ENCODE measurements at places on chromosomes 16 and 17.

- DNase-seq, result no peak
Observed at GRCh38 chr16:83579436-83579835, 228.3 kb upstream of the HSBP1 start.

DNA sequence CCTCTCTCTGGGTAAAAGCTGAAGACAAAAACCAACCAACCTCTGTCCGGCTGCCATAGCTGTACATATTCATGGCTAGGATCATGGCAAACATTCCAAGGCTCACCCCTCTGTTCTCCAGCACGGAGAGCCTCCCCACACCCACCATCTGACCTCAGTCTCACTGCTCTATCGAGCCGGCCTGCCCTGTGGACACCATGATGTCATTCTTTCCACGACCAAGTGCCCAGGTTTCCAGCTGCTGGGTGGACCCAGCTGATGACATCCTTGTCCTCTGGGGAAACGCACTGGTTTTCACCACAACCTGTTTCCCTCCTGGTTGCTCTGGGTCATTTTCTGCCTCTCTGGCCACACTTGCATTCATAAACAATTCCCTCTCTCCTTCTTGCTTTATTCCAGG is 67.7 kb downstream of the NDEL1 start:
- no peak for DNase-seq

GRCh38 chr17:74728033-74728701 is 8.9 kb upstream of the RAB37 start:
- DNase-seq, result no peak

DNA sequence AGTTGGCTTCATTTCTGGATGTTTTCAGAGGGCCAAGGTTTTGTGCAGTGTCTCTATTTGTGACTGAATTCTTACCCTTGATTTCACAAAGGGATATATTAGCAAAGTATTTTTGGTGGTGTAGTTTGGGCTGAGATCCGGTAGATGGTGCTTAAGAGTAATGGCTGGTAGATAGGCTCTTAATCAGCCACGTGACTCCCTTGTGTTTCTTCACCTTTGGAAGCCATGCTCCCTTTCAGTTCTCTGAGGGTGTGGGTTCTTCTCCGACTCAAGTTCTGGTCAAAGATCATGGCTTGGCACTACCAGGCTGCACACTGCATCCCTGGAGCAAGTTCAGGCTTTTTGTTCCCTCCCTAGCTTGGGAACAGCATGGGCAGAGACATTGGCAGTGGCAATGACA is 887.3 kb downstream of the CDH8 start:
- DNase-seq, result no peak

DNA sequence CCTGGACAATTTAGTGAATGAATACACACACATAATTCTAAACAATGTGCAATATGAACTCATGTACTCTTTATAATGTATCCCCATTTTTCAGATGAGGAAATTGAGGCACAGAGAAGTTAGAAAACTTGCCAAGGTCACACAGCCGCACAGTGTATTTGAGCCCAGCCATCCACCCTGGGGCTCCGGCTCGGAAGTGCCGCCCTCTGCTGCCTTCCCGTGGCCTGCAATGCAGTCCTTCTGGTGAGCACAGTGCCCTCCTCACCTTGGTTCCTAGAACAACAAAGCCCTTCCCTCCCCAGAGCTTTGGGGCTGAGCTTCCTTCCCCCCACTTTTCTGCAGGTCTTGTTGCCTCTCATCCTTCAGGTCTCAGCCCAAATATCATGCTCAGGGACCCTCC is 63.7 kb downstream of the C16orf78 start:
- DNase-seq, result no peak

DNA sequence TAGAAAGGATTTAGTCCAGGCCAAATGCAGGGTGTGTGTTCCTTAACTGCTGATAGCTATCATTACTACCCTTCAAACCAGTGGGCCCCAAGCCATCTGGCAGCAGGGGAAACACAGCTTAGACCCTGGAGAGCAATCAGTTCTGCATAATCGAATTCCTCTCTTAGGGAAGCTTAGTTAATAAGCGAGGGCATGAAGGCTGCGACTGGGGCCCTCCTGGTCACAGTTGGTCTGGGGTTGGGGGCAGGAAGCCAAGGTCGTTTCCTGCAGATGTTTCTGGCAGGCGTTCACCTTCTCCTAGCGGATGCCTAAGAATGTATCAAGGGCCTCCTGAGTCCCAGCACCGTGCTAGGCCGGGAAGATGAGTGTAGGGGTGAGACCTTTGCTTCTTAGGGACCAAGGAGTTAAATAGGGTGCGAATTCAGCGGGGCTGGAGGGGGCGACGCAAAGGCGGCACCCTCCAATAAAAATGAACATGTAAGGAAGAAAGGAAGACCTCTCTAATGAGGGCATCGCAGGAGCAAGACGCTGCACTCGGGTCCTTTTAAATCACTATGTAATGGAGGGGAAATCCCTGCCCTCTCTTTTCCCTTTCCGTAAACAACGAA is 16.5 kb upstream of the EEF2K start:
- DNase-seq, result no peak

DNA sequence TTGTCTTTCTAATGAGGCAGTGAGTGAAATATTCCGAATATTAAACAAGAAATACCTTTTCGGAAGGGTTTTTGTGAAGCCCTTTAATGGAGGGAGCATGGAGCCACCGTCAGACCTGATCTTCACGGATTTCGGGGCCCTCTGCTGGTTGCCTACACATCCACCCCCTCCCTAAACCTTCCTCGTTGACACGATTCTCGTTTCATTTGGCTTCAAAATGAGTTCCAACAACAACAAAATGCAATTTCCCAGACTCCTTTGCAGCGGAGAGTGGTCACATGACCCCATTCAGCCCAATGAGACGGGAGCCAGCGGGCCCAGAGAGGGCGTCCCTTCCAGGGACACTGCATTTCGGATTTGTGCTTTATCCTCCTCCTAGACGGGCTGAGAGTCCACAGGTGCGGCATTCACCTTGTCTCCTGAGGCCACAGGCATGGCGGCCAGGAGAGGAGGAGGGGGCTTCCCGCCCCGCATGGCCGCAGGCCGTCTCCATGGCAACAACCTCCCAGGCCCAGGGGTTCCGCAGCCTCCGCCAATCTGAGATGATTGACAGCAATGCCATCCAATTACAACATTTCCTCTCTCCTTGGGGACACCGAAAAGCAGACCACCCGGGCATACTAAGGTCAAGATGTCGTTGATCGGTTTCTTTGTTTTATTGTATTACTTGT is 259.8 kb downstream of the C16orf95 start:
- DNase-seq, result no peak

GRCh38 chr17:62720126-62720850 is 87.8 kb downstream of the MARCHF10 start:
- DNase-seq, result no peak

DNA sequence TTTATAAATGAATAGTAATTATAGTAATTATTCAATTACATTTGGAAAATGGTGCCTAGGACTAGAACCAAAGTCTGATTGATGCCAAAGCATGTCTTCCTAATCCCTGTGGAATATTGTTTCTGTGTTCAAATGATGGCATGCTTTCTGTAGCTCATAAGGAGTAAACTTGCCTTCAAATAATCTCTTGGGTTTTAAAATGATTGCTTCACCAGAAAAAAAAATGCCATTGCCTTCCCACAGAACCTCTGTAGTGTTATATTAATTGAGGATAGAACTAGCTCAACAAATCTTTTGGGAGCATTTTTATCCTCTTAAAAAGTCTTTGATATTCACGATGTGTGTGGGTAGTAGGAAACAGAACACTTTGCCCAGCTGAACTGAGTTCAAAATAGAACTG is 7.7 kb upstream of the TMEM100 start:
- DNase-seq, result no peak

DNA sequence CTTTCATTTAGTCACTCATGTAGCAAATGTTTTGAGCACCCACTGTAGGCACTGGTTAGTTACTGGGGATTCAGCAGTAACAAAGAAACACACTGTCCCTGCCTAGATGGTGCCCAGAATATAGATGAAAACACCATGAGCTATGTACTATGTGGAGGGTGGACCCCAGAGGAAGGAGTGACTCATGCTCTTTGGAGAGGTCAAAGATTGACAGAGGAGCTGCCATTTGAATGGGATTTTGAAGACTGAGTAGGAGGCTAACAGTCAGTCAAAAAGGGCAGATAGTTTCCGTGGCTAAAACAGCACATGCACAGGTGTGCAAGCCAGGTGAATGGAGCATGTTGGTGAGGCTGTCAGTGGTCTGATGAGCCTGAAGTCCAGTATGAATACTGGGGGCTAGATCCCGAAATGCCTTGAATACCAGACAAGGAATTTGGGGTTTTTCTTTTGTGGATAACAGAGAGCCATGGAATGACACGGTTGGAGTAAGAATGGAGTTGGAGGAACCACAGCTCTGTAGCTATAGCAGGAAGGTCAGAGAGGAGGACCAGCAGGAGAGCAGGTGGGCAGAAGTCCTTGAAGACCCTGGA is 6.1 kb downstream of the IL21R start:
- peak; percentile 61 for DNase-seq

GRCh38 chr17:82882715-82883418 is 43.0 kb upstream of the ZNF750 start:
- DNase-seq, result peak; percentile 81

DNA sequence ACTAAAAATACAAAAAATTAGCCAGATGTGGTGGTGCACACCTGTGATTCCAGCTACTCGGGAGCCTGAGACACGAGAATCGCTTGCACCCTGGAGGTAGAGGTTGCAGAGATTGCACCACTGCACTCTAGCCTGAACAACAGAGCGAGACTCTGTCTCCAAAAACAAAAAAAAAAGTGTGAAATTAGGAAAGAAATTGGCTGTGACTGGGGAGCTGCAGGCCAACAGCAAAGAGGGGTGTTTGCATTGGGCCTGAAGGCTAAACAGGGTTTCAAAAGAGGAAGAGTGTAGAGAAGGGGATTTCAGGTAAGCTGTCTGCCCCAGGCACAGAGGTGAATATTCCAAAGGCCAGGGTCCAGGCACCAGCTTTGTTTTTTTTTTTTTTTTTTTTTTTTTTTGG is 9.4 kb downstream of the BMERB1 start:
- no peak for DNase-seq

- no peak for DNase-seq
Observed at GRCh38 chr17:76695059-76695831, 15.5 kb downstream of the MXRA7 start.

- DNase-seq, result no peak
Observed at GRCh38 chr16:52257534-52257933, 289.4 kb downstream of the TOX3 start.

- DNase-seq, result no peak
Observed at GRCh38 chr17:77111934-77112296, 28.9 kb upstream of the SEC14L1 start.

- DNase-seq, result no peak
Observed at GRCh38 chr16:86808863-86809444, 230.6 kb downstream of the FOXL1 start.

- no peak for DNase-seq
Observed at GRCh38 chr17:17402558-17402957, 74.2 kb upstream of the MED9 start.

- no peak for DNase-seq
Observed at GRCh38 chr16:64983963-64984362, 137.9 kb downstream of the CDH11 start.

- DNase-seq, result no peak
Observed at GRCh38 chr17:63435681-63436522, 10.2 kb downstream of the CYB561 start.

- DNase-seq, result peak; percentile 75
Observed at GRCh38 chr17:49556223-49556943, 19.3 kb upstream of the NXPH3 start.

GRCh38 chr16:88634141-88634993 is 4.0 kb upstream of the IL17C start:
- DNase-seq, result peak; percentile 46

- DNase-seq, result no peak
Observed at GRCh38 chr17:7930841-7931631, 710 bp downstream of the TRAPPC1 start.

- no peak for DNase-seq
Observed at GRCh38 chr17:42155614-42156045, 841 bp upstream of the RAB5C start.

DNA sequence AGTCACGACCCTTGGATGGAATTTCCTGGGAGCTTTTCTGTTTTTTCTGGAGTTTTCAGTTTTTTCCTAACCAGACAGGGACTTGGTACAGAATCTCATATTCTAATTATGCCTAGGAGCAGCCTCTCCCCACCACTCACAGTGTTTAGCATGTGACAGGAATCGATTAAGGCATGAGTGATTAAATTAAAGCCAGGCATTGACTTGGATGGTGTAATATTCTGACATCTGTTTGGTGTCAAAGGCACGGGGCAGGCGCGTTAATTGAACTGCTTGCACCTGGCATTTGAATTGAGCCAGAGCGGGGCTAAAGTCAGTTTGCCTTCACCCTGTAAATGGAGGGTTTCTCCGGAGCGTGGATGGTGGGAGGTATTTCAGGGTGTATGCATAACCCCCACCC is 11.9 kb downstream of the MAPT start:
- DNase-seq, result no peak

GRCh38 chr17:82972836-82973372 is 106.5 kb upstream of the METRNL start:
- no peak for DNase-seq

- DNase-seq, result no peak
Observed at GRCh38 chr16:72835086-72835485, 212.8 kb downstream of the ZFHX3 start.

GRCh38 chr16:75927810-75928209 is 201.5 kb upstream of the CPHXL start:
- no peak for DNase-seq

DNA sequence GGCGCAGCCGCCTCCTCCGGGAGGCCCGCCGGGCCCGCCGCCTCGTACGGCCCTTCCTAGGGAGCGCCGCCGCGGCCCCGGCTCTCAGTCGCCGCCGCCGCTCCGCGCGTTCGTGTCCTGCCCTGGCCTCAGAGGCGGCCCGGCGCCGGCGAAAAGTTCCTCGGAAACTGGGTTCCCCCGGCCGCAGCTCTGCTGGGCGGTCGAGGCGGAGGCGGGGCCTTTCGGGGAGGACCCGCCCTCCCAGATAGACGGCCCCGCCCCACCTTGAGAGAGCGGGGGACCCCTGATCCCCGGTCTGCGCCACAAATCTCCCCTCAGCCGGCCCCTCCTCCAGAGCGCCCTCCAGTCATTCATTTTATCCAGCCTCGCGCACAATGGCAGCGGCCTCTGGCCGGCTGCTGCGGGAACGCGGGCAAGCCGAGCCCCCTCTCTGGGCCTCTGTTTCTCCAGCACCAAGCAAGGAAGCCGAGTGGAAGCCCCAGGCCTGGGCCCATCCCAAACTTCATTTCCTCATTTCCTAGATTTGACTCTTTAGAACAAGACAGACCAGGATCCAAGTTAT is at the start of gene SREBF1:
Gene SREBF1, minus strand, starts transcription at position 169 of the 562 bp plus-strand sequence. CDS start 169 bp downstream, outside the sequence.
- DNase-seq, result no peak

DNA sequence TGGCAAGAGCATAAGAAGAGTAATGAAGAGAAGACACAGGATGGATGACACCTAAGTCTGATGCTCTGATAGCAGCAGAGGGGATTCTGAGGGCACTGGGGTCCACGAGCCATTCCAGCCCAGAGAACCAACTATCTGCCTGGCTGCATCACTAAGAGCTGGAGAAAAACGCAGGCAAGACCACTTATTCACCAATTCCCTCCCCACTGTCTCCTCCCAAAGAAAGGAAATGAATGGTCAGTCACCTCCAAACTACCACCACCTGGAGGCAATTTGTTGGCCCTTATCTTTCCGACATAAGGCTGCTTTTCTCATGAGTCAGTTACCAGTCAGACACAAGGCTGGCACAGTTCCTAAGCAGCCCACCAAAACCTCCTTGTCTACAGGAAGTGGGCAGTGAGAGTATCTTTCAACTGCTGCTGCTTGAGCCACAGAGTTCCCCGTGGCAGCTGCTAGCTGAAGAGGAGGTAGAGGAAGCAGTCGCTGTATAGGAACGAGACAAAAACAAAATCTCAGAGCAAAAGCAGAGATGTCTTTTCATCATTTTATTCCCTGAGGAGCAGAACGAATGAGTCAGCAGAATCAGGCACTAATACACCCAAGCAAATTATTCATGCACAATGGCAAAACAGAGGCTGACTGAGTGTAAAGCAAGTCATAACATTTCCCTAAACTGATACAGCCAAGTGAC is 111.1 kb downstream of the SMG6 start:
- DNase-seq, result peak; percentile 19
